ENCODE measurements at places on chromosomes 5 and 9.

DNA sequence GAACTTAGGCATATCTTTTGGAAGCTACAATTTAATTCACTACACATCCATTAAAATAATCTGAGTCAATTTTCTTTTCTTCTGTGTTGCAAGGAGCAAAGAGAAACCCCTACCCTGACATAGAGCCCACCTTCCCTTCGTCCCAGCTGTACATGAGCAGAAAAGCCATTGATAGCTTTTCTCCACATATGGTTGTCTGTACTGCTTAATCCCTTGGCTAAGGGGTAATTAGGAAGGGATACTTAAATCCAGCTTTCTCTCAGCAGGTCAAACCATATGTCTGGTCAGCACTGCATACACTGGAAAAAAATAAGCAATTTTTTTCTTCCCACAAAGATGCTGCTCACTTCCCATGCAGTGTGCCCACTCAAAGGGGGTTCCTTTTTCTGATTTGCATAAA is 94.7 kb upstream of the RAD23B start:
- DNase-seq = no peak

- DNase-seq = no peak
Observed at GRCh38 chr5:128764601-128765310, 200.5 kb upstream of the SLC27A6 start.

- DNase-seq = no peak
Observed at GRCh38 chr9:90300611-90301276, 341.9 kb downstream of the DIRAS2 start.

DNA sequence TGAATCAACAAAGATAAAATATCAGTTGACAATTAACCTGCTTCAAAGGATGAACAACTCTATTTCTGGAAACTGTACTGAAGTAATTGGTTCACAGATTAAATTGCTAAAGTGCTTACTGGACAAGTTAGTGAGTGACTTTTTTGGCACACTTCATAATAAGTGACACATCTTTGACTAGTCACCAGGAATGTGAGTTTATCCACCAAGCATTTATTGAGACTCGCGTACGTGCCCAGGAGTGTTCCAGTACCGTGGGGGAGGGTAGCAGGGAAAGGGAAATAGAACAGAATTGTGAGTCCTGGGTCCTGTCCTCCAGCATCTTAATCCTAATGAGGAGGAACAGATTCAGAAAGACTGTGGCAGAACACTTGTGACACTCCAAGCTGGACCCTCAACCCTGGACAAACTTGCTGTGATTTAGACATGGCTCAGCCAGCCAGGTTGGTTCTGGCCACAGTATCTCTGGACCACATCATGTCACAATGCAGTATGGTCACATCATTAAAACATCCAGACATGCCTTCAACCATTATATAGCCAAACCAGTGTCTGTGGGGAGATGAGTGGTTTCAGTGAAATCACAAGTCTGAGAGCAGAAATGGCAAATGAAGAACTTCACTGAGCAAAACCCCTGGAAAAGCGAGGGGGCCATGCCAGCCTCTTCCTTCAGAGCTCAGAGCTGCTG is 623.1 kb downstream of the BNC2 start:
- DNase-seq = no peak

DNA sequence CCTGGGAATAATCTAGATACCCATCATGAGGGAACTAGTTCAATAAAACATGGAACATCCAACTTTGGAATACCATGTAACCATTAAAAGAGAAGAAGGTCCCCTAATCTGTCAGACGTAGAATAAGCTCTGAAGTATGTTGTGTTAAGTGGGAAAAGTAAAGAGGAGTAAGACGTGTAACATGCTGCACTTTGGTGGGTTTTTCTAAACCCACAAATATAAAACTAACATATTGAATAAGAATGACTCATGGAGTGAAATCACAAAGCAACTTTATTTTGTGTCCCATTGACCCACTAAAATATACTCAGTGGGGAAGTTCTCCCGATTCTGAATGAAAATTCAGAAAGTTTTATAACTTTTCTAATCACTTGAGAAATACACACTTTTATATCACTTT is 67.9 kb upstream of the PIK3R1 start:
- no peak for DNase-seq

DNA sequence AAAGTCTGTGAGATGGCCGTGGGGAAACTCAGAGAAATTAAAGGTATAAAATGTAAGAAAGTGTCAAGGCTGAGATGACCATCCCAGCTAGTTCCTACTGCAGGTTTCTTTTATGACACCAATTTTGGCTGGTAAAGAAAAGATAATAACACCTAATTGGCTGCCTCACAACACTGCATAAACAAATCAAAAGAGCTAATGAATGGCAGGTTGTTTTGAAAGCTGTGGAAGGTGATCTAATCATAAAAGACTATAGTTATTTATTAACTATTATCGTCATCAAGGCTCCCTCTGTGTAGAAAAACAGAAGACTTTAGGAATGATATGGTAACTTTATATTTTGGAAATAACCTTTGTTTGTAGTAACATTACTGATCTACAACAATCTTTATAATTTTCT is 3.5 kb upstream of the SPINK5 start:
- DNase-seq = no peak

DNA sequence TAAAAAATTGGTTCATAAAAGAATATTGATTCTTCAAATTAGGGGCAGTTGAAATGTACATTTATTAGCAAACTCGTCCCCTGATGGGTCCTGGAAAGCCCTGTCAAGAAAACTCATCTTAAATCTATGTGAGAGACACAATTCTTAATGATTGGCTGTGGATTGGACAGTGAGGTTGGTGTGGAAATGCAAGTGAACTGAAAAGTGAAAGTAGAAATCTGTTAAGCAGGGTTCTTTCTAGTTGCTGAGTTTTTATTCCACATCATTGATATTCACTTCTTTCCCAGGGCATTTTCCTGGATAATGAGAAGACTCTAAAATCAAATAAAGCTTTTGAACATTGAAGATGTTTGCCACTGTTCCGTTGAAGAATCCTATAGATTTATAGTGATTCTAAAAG is 292.4 kb downstream of the MAST4 start:
- DNase-seq = no peak

DNA sequence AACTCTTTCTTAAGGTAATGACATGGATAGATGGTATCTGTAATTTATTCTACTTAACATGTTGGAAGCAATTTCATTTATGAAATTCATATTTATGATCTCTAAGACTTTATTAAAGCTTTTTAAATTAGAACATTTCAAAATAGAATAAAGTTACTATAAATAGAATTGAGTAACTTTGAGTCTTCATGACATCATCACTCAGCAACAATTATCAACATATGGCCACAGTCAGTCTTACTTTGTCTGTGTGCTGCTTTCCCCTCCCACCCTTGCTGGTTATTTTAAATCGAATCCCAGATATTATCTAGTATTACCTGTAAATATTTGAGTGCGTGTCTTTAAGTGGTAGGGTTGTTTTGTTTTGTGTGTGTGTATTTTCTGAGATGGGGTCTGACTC is 65.2 kb downstream of the IPO11 start:
- DNase-seq = no peak

- no peak for DNase-seq
Observed at GRCh38 chr5:32707418-32707997, 3.6 kb upstream of the NPR3 start.

- DNase-seq = no peak
Observed at GRCh38 chr5:62065050-62065449, 241.0 kb upstream of the KIF2A start.

GRCh38 chr9:127489471-127490115 is 38.3 kb downstream of the LRSAM1 start:
- no peak for DNase-seq

DNA sequence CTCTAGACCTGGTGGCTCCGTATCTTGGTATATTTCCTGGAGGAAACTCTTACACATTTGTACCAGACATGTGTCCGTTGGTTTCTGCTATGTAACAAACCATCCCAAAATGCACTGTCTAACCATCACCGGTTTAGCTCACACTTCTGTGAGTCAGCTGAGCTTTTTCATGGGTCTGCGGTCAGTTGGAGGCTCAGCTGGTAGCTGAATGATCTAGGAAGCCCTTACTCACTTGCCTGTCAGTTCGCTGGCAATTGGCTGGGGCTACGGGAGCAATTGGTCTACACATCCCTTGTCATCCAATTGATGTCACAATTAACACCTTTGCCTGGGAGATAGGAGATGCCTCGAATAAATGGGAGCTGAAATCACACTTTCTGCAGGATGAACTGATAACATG is 11.6 kb upstream of the WHRN start:
- no peak for DNase-seq

All from stimulated activated CD4-positive, alpha-beta T cell treated with anti-CD3 and anti-CD28 coated beads, Interleukin-2, amount 100 ng/mL, for 48 hours (primary cell).